ENCODE measurements at places on chromosomes 2 and 18.

GRCh38 chr2:176156807-176157498 is at the start of gene HOXD3:
TSS of gene HOXD3 (plus strand) at chr2:176157307. CDS start at chr2:176169115, 11,808 bp downstream.
- no peak for DNase-seq

DNA sequence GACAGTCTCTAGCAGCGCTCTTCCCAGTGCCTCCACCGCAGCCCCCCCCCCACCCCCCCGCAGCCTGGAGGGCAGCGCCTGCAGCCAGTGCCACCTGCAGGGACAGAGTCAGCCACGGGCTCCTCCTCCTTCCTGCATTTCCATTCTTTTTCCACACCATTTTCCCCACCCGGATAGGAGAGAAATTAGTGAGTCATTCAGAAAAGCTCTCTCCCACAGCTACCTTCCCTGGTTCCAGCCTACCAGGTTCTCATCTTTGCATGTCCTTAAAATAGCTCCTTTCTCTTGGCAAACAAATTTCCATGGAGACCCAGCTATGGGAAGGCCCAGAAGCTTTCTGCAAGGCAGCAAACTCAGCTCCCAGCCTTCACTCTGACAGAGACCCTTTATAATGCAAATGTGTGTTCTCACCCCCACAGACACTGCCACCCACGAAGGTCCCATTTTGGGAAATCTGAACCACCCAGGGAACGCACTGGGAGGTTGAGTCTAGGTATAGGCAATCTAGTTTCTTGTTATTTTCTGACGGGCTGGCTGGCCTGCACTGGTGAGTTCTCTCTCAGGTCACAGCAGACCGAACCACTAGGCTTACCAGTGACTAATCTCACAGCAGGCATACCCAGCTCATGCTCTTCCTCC is 41.8 kb upstream of the ATG16L1 start:
- DNase-seq: peak; percentile 34

DNA sequence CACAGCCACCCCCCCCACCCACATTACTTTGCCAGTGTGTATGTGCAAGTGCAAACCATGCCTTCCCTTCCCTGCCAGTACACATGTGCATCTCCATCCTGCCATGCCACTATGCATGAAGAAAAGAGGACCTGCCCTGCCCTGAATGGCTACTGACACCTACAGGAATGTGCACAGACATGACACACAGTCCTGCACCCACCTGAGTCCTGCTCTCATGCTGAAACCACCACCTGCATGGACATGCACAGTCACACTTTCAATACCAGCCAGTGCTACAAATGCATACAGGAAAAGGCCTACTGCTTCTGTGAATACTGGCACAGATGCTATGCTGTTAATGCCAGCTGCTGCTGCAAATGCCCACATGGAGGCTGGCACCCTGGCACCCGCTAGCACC is 334.4 kb upstream of the DLGAP1 start:
- DNase-seq: no peak

DNA sequence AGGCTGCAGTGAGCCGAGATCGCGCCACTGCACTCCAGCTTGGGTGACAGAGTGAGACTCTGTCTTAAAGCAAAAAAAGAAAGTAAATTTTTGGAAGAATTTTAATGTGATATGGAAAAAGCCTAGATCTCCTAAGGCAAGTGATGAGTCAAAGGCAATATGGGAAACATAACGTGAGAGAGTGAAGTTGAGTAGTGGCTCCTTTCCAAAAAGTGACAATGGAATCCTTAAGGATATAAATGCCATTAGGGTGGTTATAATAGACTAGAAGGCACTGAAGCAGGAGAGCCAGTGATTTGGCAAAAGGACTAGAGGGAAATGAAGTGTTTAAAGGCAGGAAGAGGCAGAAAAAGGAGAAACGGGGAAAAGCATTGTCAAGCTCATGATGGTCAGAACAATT is 25.6 kb downstream of the ARHGAP28 start:
- no peak for DNase-seq

GRCh38 chr18:55390898-55391297 is 197.1 kb downstream of the TCF4 start:
- no peak for DNase-seq

DNA sequence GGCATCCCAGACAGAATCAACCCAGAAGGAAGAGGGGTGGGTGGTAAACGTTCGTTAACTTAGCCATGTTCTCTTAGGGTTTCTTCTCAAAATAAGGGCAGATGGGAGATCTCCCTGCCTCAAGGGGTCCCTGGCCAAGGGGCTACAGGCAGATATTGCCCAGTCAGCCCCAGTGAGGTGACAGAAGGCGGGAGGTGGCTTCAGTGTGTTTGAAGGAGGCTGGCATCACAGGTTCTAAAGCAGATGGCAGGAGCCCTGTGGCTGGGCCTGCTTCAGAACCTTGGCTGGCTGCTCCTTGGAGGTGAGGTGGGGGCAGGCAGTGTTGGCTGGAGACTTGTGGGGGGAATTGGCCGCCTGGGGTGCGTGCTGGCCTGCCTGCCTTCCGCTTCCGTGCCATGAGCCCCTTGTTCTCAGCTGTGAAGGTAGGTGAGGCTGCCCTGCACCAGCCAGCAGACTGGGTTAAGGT is 23.5 kb downstream of the HPCAL1 start:
- DNase-seq: no peak

DNA sequence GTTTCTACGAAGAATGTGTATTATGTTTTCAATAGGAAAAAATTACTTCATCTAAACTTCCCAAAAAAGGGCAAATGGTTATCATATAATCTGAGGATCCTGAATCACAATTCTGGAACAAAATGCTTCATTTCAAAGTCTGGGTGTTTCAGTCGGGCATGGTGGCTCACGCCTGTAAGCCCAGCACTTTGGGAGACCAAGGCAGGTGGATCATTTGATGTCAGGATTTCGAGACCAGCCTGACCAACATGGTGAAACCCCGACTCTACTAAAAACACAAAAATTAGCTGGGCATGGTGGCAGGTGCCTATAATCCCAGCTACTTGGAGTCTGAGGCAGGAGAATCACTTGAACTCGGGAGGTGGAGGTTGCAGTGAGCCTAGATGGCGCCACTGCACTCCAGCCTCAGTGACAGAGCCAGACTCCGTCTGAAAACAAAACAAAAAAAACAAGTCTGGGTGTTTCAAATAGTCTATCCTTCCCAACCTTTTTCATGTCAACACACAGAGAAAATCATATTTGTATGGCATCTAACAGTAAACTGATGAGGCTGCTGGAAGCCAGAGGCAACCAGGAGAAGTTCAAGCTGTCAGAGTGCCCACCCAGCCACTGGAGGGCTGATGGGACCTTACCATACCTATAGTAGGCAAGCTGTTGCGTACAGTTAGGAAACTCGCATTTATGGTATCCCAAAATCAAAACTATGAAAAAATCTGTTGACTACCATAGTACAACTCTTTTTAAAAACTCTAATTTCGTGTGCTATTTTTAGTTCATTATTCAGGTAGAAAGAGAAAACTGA is 14.6 kb downstream of the NBAS start:
- no peak for DNase-seq

- DNase-seq: peak; percentile 56
Observed at GRCh38 chr2:12006850-12007249, 260.4 kb downstream of the LPIN1 start.

DNA sequence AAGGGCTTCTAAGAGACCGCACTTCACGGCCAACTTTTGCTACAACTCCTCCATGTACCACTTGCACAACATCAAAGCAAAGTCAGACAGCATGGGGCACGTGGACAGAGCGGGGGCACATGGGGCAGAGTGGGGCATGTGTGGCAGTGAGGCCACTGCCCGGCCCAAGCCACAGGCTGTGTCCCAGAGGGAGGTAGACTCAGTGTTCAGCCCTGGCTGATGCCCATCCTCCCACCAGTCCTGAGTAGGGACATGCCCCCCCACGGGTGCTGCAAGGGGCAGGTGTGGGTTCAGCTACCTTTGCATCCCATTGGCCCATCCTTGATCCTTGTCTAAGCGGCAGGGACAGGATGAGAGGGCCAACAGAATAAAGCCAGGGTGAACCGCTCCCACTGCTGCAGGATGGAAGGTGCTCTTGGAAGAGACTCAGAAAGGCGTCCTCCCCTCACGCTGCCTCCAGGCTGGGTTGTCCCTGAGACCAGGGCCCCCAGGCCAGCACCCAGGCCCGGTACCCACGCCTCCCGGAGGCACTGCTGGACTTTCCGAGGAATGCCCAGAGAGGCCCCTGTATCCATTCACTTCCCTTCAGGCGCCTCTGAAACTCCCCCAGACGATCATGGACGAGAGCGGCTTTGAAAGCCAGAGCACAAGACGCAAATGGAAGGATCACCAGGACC is 218.2 kb downstream of the NDUFA10 start:
- DNase-seq: no peak

GRCh38 chr2:223970343-223971128 is 13.3 kb downstream of the MRPL44 start:
- DNase-seq: peak; percentile 70
